Tongue (tissue), 3 donors: ENCODE measurements at places on chromosomes 12 and 14.
A peak's percentile ranks its signal among the peaks of the same experiment; 100 is the strongest.

GRCh38 chr12:3752741-3753486 is at the start of gene CRACR2A:
Gene CRACR2A, minus strand, starts transcription at chr12:3753109. Its CDS starts 56,110 bp downstream, at chr12:3696999.
- DNase-seq, result peak; percentile 69

GRCh38 chr12:128402486-128403243 is 135.7 kb downstream of the TMEM132C start:
- DNase-seq, result peak; percentile 69

GRCh38 chr14:104130974-104131651 is 7.3 kb upstream of the KIF26A start:
- peak; percentile 76 for DNase-seq

- DNase-seq, result peak; percentile 56
Observed at GRCh38 chr14:61034416-61035120, 53.5 kb downstream of the SLC38A6 start.

DNA sequence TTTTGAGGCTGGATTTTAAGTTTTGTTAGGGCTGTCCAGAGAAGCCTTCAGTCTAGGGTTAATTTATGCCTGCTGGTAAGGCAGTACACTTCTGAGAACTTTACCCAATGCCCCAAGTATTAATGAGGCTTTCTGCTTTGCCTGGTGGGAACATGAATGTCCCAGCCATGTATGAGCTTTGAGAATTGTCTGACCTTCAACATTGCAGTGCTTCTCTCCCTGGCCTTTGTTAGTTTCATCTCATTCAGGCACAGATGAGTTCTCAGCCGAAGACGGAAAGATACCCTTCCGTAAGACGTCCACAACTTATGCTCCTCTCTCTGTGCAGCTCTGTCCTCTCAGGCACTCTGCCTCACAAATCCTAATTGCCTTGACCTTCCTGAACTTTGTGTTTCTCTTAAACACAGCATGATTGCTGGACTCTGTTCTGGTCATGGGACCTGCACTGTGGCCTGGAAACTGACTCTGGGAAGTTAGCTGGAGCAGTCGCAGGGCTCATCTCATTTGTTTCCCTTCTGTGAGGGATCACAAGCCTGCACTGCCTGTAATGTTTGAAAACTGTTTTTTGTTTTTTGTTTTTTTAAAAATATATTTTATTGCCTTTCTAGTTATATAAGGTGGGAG is 15.7 kb downstream of the CHPT1 start:
- DNase-seq, result no peak

DNA sequence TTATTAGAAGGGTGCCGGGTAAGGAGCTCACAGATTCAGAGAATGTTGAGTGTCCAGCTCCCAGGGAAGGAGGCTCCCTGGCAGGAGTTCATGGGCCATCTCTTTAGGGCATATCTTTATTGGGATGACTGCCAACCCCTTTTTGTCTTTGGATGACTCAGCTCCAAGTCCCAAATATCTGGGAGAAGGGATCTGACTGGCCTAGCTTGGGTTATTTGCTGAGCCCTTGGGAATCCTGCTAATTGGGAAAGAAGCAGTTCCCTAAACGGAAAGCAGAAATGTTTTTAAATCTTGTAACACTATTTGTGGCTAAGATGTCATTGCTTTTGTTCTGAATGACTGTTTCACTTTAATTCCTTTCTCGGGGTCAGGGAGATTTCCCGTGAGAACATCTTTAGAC is 12.6 kb downstream of the DDX55 start:
- DNase-seq, result no peak

GRCh38 chr14:99514552-99515300 is 33.5 kb downstream of the CCNK start:
- no peak for DNase-seq

DNA sequence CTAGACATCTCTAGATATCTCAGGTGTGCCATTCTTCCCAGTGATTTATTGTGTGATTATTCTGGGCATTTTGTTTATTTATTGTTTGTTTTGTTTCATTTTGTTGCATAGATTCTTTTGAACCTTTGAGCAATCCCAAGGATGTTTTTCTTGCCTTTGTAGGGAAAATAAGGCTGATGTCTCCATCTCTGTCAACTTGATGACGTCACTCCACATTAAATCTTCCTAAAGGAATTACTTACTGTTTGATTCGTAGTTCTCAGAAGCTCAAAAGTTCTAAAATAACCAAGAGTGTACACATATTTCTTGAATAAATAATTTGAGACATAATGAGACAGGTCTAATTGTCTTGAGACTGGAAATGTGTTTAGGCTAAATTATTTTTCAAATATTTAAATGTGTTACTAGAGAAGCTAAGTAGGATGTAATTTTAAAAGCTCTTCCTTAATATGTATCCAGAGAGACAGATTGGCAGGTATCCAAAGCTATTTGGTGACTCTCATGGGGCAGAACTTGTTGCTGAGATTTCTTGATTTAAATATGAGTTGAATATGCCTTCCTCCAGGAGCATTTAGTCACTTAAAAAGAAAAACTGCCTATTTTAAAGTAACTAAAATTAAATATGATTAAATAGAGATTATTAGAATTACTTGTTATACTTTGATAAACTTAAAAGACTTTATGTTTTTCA is 128.7 kb downstream of the CNTN1 start:
- DNase-seq, result peak; percentile 17
